Right renal pelvis (tissue), 4 donors: ENCODE measurements at places on chromosomes 7 and 10. TPM values are rescaled to one million over a fixed set of nuclear protein-coding genes. Genes with fewer than 3 reads are reported as not detected.

Gene SORCS3
- polyA plus RNA-seq, result 3.7 TPM

- DNase-seq, result no peak
These were observed 203.4 kb downstream of the RAPGEF5 start for GRCh38 chr7:22153432-22154142.

DNA sequence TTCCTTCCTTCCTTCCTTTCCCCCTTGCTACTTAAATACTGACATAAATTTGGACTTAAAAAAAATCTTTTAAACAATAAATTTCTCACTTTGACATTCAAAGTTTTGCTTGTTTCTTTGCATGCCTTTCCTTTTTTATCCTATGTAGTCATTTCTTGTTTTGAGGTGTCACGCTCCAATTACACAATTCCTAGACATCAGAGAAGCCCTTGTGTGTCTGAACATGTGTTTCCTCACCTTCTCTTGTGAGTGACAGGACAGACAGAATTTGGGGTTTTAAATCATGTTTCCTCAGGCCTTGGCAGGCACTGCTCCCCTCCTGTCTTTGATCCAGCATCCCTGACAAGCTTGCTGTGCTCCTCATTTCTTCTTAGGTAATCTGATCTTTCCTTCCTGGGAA lies 91.3 kb downstream of the CYTH3 start:
- DNase-seq, result no peak

DNA sequence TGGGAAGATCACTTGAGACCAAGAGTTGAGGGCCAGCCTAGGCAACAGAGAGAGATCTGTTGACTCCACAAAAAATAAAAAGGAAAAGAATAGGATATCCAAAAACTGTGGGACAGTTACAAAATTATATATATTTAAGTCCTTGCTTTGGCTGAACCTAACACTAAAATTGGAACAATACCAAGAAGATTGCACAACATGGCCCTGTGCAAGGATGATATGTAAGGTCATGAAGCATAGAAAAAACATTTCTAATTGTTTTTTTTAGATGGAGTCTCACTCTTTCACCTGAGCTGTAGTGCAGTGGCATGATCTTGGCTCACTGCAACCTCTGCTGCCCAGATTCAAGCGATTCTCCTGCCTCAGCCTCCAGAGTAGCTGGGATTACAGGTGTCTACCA lies 139.0 kb downstream of the TPST1 start:
- no peak for DNase-seq

DNA sequence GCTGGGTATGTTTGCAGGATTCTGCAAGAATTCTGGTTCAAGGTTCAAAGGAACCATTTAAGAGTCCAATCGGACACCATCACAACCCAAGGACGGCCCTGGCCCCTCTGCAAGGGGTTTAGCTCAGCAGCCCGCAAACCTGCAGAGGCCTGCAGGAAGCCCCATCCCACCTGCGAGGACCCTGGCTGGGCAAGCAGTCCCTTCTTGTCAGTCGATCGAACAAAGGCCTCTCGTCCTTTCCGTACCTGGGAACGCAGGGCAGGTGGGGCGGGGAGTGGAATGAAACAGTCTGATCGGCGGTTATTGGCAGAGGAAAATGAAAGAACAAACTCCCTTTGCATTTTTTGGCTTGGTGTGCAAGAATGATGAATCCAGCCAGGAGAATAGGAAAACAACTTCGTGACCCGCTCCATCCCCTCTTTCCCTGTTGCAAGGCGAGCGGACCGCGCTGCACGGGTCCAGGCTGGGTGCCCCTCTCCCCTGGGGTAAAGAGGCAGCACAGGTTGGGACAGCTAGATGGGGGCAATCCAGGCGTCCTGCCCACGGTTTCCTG lies 73.7 kb downstream of the INSIG1 start:
- DNase-seq, result no peak

- no peak for DNase-seq
These were observed 394.7 kb downstream of the AUTS2 start for GRCh38 chr7:69992938-69993337.

GRCh38 chr7:25575634-25576033 lies 347.3 kb upstream of the NPVF start:
- no peak for DNase-seq

Gene COBL
- 16.9 TPM for polyA plus RNA-seq

DNA sequence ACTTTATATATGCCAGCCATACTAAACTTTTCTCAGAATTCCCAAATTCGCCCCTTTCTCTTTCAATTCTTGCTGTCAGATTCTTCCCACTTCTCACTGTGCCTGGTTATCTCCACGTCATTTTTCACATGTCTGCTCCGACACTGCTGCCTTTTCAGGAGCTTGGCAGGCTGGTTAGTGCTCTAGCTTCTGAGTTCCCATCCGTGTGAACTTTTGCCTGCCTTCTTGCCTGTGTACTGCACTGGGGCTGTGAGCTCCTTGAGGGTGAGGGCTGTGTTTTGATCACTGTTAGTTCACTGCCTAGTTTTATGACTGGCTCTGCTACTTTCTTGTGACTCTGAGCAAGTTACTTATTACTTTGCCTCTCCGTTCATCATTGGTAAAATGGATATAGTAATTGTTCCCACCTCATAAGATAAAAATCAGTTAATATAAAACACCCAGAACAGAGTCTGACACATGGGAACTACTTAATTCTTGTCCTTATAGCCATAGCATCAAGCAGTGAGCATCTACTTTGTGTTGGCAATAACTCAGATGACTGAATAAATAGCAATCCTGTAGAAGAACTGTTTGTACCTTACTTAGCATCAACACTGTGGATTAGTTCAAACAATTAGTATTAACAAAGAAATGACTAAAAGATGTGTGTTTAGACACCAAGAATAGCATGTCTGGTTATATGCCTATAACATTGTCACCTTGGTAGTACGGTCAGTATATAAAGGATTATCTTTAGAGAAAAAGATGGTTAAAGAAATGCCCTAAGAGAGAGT lies 5.5 kb downstream of the GSTO1 start:
- DNase-seq, result no peak
